ENCODE measurements at places on chromosomes 11 and 22.

- DNase-seq: no peak
Measured at GRCh38 chr11:69660001-69660500, 15.1 kb downstream of the LTO1 start.

DNA sequence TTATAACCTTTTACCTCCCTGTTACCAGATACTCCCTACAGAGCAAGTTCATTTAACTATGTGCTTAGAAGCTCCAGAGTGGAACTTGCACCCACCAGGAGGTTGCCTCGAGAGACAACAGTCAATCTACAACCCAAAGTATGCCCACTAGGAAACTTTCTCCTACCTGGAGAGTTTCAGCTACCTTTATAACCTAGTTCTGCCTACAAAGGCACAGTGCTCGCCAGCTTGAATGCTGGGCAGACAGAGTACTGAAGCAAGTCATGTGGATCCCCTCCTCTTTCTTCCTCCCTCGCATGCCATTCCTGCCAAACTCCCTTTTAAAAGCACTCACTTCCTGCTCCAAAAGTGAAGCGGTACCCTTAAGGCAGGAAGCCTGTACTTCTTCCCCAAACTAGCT lies 258.9 kb downstream of the SWAP70 start:
- DNase-seq: no peak

GRCh38 chr22:43391306-43391705 lies 20.5 kb upstream of the MPPED1 start:
- DNase-seq: no peak

- DNase-seq: no peak
Measured at GRCh38 chr11:71452199-71453036, 585 bp upstream of the NADSYN1 start.

DNA sequence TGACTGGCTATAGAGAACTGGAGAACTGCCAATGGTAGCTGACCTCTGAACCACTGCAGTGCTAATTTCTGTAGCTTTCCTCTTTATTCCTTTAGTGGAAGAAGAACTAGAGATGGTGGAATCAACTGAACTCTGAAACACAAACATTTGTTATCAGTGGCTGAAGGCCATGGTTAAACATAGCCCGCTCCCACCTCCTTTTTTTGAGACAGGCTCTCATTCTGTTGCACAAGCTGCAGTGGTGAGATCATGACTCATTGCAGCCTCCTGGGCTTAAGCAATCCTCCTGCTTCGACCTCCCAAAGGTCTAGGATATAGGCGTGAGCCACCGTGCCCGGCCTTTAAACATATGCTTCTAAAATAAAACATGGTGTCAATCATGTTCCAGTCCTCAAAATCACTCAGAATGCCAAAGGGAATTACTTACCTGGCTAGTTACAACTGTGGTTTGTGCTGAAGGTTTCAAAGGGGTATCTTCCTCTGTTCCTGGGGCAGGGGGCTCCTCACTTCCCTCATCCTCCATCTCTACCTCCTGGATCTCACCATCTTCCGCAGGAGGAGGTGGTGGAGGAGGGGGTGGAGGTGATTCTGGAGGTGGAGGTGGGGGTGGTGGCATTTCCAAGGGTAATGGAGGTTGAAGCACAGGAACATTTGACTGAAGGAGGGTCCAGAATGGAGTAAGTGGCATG lies 9.0 kb upstream of the AGBL2 start:
- DNase-seq: no peak

DNA sequence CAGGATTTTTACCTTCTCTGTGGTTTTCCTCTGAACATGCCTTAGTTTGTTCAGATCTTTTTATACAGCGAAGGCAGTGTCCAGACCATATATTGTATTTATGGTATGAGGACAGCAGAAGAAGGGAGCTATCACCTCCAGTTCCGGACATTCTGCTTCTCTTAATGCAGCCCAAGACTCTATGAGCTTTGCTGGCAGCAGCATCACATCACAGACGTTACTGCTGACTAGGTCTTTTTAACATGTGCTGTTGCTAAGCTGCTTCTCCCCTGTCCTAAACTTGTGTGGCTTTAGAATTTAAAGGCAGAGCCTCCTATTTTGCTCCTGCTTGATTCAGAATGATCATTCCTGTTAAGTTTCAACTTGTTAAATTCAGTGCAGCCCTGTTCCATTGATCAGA lies 13.4 kb downstream of the MICAL2 start:
- no peak for DNase-seq

GRCh38 chr11:62715150-62716130 lies 8.0 kb downstream of the GNG3 start:
- DNase-seq: no peak

DNA sequence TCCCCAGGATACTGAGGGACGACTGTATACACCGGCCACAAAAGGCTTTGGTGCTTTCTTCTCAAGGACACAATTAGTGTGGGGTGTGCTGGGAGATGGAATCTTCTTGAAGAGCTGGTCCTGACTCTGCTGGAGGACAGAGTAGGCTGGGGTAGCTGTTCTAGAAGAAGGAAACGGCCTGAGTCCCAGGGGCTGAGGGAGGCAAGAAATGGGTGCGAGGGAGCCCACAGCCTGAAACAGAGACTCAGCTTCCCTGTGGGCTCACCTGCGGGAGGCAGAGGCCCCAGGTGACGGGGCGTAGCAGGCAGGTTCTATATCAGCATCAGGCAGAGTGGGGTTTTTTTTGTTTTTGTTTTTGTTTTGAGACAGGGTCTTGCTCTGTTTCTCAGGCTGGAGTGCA lies 36.6 kb downstream of the PARVG start:
- DNase-seq: no peak

DNA sequence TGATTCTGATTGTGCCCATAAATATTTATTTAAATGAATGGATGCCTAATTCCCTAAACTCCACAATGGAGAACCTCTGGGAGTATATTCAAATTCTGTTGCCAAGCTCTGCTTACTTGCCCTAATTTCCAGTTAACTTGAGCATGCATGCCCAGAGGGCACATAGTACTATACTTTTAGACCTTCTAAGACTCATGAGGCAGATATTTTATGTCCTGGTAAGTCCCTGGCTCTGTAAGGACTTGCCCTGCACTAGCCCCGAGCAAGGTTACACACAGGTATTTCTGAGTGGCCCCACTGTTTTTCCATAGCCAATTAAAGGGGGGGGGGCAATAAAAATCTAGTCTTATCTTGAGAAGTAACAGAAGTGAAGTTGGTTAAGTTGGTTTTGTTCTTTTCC lies 21.1 kb upstream of the CAPRIN1 start:
- DNase-seq: no peak

GRCh38 chr22:29679316-29679715 lies 40.5 kb upstream of the CABP7 start:
- no peak for DNase-seq

DNA sequence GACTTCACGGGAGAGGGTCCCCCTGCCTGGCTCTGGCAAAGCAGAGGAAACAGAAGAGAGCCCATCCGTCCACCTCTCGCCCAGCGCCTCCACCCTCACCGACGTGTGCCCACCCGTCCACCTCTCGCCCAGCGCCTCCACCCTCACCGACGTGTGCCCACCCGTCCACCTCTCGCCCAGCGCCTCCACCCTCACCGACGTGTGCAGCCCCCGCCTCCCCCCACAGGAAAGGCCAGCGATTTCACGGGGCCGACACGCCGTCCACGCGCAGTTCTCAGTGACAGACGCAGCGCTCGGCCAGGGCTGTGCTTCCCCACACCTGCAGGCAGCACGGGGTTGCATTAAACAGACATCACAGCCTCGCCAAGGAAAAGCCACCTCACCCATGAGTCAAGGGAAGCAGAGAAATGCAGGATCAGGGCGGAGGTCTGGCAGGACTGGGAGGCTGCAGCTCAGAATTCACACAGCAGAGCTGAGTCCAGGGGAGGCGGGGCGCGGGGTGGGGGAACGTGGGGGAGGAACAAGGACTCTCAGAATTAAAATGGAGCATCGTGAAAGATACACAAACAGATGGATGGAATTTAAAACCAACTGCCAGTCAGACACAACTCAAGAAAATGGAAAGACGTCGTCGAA lies 377.7 kb downstream of the BRD1 start:
- no peak for DNase-seq

- DNase-seq: no peak
Measured at GRCh38 chr11:1891831-1892115, at the start of gene PRR33. PRR33 (minus strand) TSS chr11:1891895; CDS start chr11:1890584, 1,311 bp downstream.

- DNase-seq: no peak
Measured at GRCh38 chr22:41368543-41369423, 13.0 kb upstream of the TEF start.

GRCh38 chr11:1443737-1444136 lies 42.8 kb downstream of the MOB2 start:
- DNase-seq: no peak

- no peak for DNase-seq
Measured at GRCh38 chr11:130436171-130436570, 7.8 kb upstream of the ADAMTS8 start.

DNA sequence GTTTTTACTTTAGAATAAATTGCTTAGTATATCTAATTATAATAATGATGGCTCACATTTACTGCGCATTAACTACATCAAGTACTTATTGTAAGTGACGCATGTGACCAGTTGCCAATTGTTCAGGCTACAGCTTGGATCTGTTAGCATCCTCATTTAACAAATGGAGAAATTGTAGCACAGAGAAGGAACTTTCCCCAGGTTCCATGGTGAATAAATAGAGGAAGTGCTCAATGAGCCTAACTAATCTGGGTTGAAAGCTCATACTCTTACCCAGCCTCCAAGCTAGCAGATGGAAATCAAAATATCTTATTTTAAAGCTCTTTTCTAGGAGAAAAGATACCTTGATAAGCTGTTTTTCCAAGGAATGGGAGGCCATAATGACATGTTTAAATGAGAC lies 19.8 kb downstream of the MMP27 start:
- DNase-seq: no peak

GRCh38 chr11:67082071-67082791 lies 25.6 kb downstream of the RHOD start:
- DNase-seq: no peak

- no peak for DNase-seq
Measured at GRCh38 chr11:856397-856796, 13.7 kb downstream of the TSPAN4 start.

GRCh38 chr11:35765211-35765610 lies 102.6 kb downstream of the TRIM44 start:
- no peak for DNase-seq

GRCh38 chr22:49923445-49923844 lies 5.0 kb downstream of the CRELD2 start:
- no peak for DNase-seq

DNA sequence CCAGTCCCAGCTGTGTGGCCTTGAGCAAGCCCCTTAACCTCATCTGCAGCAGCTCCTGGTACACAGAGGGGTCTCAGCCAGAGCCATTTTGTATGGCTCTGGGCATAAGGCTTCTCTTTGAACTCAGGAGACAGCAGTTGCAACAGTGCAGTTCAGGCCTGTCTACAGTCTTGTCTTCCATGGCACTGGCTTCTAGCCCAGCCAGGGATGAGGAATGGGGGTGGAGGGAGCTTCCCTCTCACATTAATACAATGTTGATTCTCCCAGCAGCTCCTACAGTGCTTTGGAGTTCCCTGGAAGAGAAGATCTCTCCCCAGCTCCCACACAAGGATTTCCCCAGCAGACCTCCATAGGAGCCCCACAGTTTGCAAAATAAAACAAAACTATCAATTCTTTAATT lies 350.2 kb downstream of the BUD13 start:
- no peak for DNase-seq

DNA sequence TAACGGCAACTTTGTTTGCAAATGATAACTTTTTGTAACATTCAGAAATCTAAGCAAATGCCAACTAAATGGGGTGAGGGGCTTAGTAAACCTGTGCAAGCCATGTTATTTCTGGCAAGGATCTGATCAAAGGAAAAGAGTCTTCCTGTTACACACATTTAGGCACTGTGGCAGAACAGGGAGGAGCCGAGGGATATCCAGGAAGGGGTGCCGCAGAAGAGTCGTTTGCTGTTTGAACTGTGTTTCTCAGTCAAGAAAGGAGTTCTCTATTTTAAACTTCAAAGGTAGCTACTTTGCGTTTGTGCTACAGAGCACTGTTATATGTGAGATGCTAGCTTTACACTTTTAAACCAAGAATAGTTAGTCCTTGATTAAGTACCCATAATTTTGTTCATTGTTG lies 175.5 kb downstream of the ETS1 start:
- DNase-seq: no peak

GRCh38 chr11:8354622-8355415 lies 91.1 kb upstream of the LMO1 start:
- DNase-seq: no peak

GRCh38 chr22:45006111-45006963 lies 3.5 kb downstream of the PHF21B start:
- no peak for DNase-seq

DNA sequence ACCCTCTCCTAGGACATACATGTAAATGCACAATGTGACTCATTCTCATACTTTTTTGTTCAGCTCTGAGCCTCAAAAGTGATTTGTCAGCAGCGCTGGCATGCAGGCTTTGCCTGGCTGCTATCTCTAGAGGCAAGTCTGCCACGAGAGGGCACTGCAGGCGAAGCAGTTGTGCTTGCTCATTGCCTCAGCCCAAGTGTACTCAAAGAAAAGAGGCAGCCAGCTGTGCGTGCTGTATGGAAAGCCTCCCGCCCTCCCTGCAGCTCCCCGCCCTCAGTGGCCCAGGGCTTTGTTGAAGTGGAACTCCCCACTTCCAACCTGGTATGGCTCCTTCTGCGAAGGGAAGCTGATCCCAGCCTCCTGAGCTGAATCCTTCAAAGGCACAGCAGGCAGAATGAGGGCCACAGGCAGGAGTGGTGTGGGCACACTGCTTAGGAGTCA lies 16.3 kb downstream of the SDHAF2 start:
- DNase-seq: peak; percentile 75

GRCh38 chr11:12698048-12698447 lies 23.8 kb downstream of the TEAD1 start:
- no peak for DNase-seq

DNA sequence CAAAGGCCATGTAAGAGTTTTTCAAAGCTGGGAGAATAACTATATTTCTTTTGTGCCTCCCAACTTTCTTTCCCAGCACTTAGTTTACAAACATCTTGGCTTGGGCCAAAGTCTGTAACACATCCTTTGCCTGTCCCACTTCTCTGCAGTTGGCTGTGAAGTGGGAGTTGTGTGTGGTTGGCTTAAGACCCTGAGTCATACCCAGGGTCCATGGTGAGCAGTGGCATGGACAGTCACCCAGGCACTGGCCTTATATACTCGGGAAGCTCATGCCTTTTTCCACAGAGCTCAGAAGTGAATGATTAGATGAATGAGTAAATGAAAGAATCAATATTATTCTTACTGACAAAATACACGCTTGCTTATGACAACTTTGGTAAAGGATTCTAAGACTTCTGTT lies 231.4 kb downstream of the BLID start:
- no peak for DNase-seq

GRCh38 chr11:64996710-64997380 lies at the start of gene BATF2:
BATF2 (minus strand) TSS chr11:64996971; CDS start chr11:64996914, 57 bp downstream.
- peak; percentile 40 for DNase-seq

GRCh38 chr11:6402561-6402981 lies 12.3 kb downstream of the SMPD1 start:
- DNase-seq: no peak

- DNase-seq: no peak
Measured at GRCh38 chr11:19827399-19828135, 114.9 kb downstream of the NAV2 start.
